ENCODE measurements at places on chromosomes 5 and 9.
A peak's percentile ranks its signal among the peaks of the same experiment; 100 is the strongest.

GRCh38 chr5:105506692-105507277, 1944.2 kb upstream of the NUDT12 start:
- DNase-seq: no peak

GRCh38 chr9:83066771-83067170, 3.8 kb upstream of the RASEF start:
- no peak for DNase-seq

- no peak for DNase-seq
These were observed 32.9 kb downstream of the PTCD2 start for GRCh38 chr5:72353046-72353445.

GRCh38 chr5:54360089-54360488, 49.7 kb upstream of the ARL15 start:
- no peak for DNase-seq

DNA sequence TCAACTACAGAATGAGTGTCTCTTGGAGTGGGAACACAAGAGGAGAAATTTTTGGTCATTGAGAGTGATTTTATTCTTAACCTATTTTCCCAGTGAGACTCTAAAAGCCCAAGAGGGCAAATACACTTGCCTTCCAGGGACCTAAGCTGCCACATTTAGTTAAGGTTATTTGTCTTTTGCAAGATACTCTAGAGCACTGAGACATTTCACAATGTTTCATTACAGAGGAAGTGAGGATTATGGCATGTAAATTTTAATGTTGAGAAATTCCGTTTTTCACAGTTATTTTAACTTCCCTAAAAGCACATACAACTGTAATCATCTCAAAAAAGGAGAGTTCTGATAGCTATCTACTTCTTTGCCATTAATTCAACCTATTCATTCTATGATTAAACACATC, 38.7 kb upstream of the RAB3C start:
- DNase-seq: no peak

GRCh38 chr5:120886351-120886860, 422.3 kb downstream of the PRR16 start:
- DNase-seq: no peak

- DNase-seq: no peak
These were observed 232.5 kb downstream of the ARRDC3 start for GRCh38 chr5:91150636-91151035.

GRCh38 chr5:154406231-154406630, 39.6 kb upstream of the SAP30L start:
- DNase-seq: no peak

DNA sequence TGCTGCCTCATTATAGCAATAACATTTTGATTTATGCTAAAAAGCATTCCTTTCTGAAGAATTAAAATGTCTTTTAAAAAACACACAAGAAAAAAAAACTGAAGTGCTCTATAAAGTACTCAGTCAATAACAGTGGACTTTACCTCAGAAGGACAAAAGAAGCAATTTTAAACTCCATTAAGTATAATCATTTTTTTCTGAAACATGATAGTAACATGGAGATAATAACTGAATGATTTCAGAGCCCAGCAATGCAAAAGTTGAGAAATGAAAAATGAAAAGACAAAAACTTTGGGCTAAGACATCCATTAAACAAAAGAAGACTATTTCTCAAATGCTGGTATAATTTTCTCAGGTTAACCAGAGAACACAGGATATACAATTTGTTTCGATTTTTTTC, 78.7 kb downstream of the RFX3 start:
- no peak for DNase-seq

- DNase-seq: no peak
These were observed 2.5 kb downstream of the CEP78 start for GRCh38 chr9:78238046-78239038.

DNA sequence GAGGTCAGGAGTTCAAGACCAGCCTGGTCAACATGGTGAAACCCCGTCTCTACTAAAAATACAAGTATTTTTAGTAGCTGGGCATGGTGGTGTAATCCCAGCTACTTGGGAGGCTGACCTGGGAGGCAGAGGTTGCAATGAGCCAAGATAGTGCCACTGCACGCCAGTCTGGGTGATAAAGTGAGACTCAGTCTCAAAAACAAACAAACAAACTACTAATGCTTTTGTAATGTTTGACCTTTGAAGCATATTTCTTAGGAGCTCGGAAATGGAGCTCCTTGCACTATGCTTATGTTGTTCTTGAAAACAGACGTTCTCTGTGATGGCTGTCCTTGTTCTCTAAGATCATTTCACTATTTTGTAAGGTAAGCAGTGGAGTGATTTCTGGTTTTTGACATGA, 6.0 kb downstream of the F2RL2 start:
- DNase-seq: no peak

GRCh38 chr5:178186427-178186826, 744 bp downstream of the GMCL2 start:
- no peak for DNase-seq

DNA sequence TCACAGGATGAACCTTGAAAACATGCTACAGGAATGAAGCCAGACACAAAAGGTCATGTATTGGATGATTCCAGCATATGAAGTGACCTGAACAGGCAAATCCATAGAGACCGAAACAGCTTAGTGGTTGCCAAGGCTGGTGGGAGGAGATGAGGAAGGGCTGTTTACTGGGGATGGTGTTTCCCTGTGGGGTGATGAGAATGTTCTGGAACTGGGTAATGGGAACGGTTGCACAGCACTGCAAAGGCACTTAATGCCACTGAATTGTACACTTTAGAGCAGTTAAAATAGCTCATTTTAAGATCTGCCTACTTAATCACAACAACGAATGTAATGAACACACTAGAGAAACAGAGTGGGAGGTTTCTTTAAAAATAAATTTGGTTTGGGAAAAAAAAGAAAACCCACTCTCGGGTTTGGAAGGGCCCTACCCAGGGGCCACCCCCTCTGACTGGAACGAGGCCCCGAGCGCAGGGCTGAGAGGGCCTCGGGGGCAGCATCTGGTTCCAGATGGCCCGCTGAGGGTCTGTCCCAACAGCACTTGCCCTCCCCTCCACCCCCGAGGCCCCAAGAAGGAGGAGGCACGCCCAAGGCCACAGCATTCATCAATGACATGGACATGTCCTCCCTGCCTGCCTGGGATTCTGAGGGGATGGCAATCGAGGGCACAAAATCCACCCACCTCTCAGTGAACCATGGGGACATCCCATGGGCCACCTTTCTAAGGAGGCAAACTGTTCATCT, 31.7 kb downstream of the SARDH start:
- peak; percentile 12 for DNase-seq

DNA sequence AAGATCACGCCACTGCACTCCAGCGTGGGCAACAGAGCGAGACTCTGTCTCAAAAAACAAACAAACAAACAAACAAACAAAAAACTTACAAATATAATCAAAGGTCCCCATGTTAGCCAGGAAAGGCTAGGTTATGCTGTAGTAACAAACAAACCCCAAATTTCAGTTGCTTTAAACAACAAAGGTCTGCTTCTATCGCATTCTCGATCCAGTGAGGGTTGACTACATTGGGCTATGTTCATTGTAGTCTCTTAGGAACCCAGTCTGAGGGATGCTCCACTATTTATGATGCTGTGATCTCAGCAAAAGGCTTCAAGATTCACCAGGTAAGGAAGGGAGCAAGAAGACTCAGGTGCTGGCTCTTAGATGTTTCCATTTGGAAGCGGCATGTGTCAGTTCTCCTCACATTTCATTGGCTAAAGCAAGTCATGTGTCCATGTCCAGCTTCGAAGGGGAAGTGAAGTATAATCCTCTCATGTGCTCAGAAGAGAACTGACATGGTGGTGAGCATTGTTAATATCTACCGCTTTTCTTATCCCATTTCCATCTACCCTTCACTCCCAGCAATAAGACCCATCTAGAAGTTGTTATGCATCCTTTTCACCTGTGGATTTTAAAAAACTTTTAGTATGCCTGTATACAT, 26.5 kb upstream of the NEK6 start:
- DNase-seq: no peak

- no peak for DNase-seq
These were observed 1.9 kb downstream of the NIM1K start for GRCh38 chr5:43193894-43194265.

DNA sequence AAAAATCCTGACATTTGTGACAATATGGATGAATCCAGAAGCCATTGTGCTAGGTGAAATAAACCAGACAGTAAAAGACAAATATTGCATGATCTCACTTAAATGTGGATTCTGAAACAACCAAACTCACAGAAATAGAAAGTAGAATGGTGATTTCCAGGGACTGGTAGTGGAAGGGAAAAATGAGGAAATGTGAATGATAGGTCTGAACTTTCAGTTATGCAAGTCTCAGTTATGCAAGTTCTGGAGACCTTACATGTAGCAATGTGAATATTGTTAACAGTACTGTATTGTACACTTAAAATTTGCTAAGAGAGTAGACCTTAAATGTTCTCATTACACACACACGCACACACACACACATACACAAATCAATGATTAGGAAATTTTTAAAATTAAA, 84.9 kb downstream of the SLCO4C1 start:
- DNase-seq: no peak

DNA sequence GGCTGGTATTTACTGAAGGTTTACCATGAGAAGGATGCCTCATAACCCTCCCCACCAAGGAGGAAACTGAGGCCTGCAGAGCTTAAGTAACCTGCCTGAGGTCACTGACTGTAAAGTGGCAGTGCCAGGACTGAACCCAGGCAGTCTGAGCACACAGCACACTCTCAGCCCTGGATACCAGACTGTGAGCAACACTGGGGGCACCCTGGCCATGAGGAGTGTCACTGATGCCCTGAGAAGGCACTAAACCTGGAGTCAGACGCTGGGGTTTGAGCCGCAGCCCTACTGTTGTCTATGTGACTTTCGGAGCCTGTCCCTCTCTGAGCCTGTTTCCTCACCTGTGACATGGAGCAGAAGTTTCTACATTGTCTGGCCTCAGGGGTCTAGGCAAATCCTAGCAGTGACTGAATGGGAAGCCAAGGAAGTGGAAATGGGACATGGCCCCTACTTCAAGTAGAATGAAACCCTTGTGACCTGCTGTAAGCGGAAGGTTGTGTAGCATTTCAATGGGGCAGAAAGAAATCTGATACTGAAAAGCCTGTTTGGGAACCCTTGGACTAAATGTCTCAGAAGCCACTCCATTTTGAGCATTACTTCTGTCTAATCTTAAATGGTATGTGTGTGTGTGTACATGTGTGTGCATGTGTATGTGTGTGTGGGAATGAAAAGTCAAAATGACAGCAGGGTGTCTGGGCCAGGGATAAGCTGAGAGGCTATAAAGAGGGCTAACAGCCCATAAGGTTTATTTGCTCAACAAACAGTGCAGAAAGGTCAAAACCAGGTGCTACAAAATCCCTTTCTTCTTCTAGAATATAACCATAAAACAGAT, 36.0 kb downstream of the B4GALT1 start:
- DNase-seq: no peak

DNA sequence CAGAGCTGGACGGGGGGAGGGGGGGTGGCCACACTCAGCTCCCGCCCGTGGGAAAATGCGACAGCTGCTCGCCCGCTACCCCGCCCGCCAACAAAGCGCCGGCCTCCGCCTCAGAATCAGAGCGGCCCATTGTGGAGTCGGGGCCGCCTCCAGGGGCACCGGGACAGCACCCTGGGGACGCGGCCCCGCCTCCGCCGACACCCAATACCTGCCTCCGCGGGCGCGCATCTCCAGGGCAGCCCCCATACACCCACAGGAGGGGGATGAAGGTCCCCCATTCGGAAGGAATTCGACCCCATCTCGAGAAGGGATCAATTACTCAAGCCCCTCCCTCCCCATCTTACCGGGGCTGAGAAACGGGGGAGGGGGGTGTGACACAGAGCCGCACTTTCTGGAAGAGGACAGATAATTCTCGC, 1.3 kb downstream of the NOTCH1 start:
- DNase-seq: peak; percentile 73

GRCh38 chr9:5529683-5530221, 19.4 kb downstream of the PDCD1LG2 start:
- no peak for DNase-seq

GRCh38 chr5:117833691-117834090, 1154.7 kb downstream of the DTWD2 start:
- no peak for DNase-seq

DNA sequence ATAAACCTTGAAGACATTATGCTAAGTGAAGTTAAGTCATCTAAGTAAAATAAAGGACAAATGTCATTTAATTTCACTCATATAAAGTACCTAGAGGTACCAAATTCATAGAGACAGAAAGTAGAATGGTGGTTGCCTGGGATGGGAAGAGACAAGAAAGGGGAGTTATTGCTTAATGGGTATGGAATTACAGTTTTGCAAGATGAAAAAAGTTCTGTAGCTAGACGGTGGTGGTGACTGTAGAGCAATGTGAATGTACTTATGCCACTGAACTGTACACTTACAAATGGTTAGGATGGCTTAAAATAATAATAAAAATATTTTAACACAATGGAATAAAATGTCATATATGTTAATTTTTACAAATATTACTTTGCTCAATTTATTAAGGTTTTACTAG, 128.0 kb downstream of the MPDZ start:
- DNase-seq: no peak

GRCh38 chr9:106286249-106286648, 576.7 kb upstream of the ZNF462 start:
- no peak for DNase-seq

- DNase-seq: no peak
These were observed 32.9 kb downstream of the NTRK2 start for GRCh38 chr9:84702471-84702870.

DNA sequence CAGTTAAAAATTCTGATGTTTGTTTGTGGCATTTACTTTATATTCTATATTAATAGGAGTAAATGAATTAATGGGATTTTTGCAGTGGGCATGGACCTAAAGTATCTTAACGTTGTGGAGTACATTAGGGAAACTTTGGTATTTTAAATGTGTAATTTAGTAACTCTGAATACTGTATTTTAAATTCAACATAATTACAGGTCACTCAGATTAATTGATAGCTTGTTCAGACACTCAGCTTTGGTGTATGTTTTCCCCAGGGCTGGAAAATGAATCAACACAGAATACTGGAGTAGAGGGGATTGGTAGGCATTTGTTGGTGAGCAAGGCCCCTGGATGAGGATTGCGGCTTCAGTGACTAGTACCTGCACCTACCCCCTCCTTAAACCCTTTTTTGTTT, 117.5 kb downstream of the TRIO start:
- DNase-seq: no peak

GRCh38 chr9:91746904-91747303, 203.1 kb downstream of the ROR2 start:
- no peak for DNase-seq

DNA sequence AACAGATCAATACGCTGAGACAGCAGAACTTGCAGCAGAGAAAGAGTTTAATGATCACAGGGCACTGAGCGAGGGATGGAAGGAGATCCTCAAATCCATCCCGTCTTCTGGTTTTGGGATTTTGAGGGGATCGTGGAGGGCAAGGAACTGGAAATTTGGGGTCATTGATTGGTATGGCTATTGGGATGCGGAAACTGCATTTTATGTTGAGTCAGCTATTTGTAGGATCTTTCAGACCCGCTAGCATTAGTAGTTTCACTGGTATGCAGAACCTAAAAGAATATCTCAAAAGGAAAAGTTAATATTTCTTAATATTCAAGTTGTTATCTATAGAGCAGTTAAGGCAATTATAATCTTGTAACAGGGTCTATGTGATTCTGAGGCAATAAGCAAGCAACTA, 771.7 kb upstream of the CTNND2 start:
- DNase-seq: no peak

GRCh38 chr5:114070093-114070722, 291.7 kb upstream of the KCNN2 start:
- DNase-seq: no peak

GRCh38 chr9:126701813-126702140, 88.0 kb downstream of the LMX1B start:
- peak; percentile 14 for DNase-seq

- no peak for DNase-seq
These were observed 246.9 kb downstream of the CYLC2 start for GRCh38 chr9:103242025-103242424.

- DNase-seq: no peak
These were observed 266.8 kb downstream of the ARHGEF28 start for GRCh38 chr5:73892806-73893205.
